ENCODE measurements at places on chromosomes 16 and 17.
A peak's percentile ranks its signal among the peaks of the same experiment; 100 is the strongest.

GRCh38 chr17:27563532-27563931 lies 67.5 kb upstream of the LGALS9 start:
- DNase-seq: no peak

GRCh38 chr17:51221322-51221721 lies 38.5 kb downstream of the MBTD1 start:
- no peak for DNase-seq

GRCh38 chr17:82076785-82077591 lies 11.4 kb upstream of the DUS1L start:
- no peak for DNase-seq

GRCh38 chr16:15843635-15844279 lies 13.1 kb downstream of the MYH11 start:
- no peak for DNase-seq

GRCh38 chr16:48492133-48492532 lies 106.9 kb upstream of the SIAH1 start:
- no peak for DNase-seq

DNA sequence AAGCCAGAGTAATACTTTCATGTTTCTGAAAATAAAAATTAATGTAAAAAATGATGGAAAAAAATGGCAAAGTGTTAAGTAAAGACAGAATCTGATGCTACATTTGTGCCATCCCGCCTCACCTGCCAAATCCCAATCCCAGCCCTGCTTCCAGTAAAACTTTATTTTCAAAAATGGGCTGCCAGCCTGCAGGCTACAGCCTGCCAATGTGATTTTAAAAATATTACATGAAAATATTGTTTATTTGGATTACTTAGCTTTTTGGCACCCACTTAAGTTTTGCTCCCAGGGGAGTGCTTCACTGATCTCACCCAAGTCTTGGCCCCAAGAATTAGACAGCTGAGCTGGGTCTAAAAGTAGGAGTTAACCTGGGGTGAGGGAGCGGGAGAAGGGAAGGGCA lies 112.8 kb downstream of the C16orf78 start:
- no peak for DNase-seq

GRCh38 chr17:41966463-41967140 lies at the start of gene CNP:
TSS of gene CNP (plus strand) at chr17:41966795. CDS start at chr17:41966885, 90 bp downstream.
- DNase-seq: peak; percentile 94

DNA sequence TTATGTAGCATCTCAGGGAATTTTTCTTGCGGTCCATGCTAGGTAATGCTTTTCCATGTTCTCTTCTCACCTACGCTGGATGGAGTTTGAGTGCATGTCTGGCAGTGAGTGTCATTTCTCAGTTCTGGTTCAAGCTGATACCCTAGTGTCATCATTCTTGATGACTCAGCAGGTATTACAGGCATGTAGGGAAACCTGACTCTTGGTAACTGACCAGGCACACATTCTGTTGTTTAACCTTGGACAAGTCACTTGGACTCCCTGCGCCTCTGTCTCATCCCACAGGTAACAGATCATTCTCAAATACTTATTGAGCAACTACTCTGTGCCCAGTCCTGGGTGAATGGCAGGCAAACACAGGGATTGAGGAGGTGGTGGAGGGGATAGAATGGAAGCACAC lies 6.8 kb upstream of the RBFOX1 start:
- no peak for DNase-seq

DNA sequence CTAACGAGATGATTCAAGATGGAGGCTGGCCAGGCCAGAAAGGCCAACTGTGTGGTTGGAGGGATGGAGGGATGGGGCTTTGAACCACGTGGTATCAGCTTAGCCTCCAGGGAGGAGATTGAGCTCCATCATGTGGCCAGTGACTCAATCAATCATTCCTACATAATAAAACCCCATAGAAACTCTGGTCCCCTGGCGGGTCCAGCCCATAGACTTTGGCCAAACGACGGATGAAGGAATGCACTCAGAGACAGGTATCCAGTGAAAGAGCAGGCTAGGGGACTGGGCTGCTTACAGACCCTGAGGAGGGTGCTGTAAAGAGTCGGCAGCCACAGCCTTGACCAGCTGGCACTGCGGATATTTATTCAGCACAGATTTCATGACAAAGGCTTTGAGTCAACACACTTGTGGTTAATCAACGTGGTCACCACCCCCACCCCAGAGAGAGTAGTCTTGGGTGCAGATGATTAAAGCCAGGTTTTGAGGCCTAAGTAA lies 308.7 kb upstream of the TNRC6C start:
- DNase-seq: no peak

DNA sequence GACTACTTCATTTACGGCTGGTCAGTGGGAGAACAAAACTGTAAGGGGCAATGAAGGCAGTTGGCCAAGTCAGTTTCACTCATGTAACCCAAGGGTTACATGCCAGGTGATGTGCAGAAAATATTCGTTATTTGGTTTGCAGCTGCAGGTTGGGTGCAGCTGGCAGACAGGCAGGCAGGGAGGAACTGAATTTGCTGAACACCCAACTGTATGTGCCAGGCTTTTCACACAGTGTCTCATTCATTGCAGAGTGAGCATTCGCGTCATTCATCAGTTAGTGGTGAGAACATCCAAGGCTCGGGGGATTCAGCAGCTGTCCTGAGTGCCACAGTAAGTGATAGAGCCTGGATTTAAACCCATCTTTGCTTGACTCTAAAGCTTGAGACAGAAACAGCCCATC lies 59.7 kb downstream of the ABCC6 start:
- DNase-seq: no peak

GRCh38 chr17:57243171-57243622 lies 13.1 kb upstream of the MSI2 start:
- DNase-seq: peak; percentile 84

- DNase-seq: no peak
These were observed 5.7 kb downstream of the FOXF1 start for GRCh38 chr16:86515777-86516622.

GRCh38 chr16:54270711-54271110 lies 15.9 kb downstream of the IRX3 start:
- DNase-seq: no peak

GRCh38 chr16:29891525-29892457 lies 7.6 kb downstream of the SEZ6L2 start:
- DNase-seq: no peak

GRCh38 chr16:74501484-74502478 lies 80.5 kb upstream of the CLEC18B start:
- DNase-seq: no peak

DNA sequence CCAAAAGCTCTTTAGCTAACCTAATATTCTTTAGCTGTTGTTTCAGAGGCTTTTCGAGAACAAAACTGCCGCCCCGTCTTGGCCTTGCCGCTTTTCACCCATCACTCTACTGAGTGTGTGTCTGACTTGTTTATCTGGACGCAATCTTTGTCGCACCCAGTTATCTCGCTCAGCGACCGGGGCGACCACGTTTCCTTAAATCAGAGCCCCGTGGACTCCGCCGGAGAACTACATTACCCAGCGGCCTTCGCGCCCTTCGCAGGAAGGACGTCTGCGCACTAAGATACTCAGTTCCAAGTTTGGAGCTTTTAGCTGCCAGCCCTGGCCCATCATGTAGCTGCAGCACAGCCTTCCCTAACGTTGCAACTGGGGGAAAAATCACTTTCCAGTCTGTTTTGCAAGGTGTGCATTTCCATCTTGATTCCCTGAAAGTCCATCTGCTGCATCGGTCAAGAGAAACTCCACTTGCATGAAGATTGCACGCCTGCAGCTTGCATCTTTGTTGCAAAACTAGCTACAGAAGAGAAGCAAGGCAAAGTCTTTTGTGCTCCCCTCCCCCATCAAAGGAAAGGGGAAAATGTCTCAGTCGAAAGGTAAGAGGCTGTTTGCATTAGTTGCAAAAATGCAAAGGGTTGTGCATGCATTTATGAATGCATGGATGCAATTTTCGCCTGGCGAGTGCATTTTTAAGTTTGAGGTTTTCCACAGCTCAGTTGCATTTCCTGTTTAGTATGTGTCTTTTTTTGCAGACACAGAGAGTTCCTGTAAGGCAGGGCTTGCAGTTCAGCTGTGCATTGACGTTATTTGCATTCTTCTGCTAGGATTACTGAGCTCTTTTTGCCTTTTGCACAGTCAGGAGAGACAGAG lies at the start of gene MAP2K6:
Gene MAP2K6, plus strand, starts transcription at position 290 of the 867 bp plus-strand sequence. Its CDS starts 288 bp downstream, at position 578.
- peak; percentile 86 for DNase-seq

DNA sequence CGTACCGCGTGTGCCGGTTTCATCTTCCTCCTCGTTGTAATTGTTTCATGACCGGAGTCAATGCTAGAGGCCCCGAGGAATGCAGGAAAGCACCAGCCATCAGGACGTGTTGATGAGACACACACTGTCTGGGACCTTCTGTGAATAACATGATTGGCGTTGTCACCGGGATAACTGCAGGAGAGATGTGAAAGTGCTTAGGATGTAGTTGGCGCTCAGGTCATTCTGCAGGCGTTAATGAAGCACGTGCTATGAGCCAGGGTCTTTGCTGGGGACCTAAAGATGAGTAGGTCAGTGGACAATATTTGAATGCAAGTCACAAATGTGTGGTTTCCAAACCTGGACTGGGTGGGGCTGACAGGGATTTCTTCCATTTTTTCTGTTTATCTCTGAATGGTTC lies 181.6 kb upstream of the HSBP1 start:
- no peak for DNase-seq

- peak; percentile 93 for DNase-seq
These were observed 11.4 kb upstream of the AURKB start for GRCh38 chr17:8221663-8222379.

DNA sequence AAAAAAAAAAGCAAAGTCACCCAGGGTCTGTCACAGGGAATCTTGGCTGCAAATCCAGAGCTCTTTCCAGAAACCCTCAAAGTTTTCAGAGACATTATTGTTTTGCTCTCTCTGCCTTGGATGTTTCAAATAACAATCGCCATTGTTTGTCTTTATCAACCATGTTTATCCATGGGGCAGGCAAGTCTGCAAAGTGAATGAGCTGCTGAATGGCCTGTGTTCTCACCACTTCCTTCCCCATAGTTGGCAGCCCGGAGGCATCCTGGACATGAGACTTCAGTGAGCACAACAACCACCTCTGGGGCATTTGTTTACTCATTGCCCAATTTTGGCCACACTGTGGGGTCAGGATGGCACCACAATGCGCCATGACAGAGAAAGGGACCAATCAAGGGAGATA lies 53.1 kb upstream of the USP7 start:
- no peak for DNase-seq

DNA sequence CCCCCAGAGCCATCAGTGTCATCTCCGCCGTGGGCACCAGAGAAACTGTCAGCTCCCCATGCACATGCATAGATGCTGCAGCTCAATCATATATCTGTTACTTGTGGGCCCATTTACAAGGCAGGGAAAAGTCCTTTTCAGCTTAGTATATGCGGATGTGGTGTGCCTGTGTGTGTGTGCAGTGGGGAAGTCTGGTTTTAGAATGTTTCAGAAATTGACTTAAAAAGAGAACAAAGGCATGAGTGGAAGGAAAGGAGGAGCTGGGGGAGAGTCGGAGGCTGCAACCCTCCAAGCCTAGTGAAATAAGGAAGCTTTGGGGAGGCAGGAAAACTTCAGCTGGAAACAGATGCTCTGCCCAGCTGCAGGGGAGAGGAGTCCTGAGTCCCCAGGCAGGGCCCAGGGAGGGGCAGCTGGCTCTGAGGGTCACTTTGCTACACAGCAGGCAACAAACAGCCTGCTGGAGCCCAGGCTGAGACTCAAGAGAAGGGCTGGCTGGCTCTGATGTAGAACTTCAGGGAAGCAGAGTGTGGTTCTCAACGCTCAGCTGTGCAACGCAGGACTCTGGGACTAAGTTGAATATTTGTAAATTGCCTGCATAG lies 11.1 kb upstream of the CD300LD start:
- DNase-seq: no peak

DNA sequence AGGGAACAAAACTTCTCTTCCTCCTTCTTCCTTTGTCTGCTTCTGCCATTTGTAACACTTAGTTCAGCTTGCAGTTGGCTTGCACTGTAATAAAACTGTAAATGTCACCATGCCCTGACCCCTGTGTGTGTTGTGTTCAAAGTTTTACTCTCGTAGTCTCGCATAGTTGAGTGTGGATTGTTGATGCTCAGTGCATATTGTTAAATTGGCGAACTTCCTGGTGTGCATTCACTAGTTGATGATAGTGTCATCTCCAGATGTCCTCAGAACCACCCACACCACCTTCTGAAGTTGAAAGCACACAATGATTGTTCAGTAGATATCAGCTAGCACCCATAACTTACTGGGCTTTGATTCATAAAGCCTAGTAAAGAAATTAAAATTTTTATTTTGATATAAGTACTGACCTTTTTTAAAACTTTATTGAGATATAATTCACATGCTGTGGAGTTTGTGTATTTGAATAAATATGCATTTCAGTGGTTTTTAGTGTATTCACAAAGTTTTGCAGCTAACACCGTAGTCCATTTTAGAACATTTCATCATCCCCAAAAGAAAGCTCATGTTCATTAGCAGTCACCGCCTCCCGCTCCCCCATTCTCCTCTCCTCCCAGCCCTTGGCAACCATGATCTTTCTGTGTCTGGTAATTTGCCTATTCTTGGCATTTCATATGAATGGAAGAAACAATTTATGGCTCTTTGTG lies 25.0 kb downstream of the USP10 start:
- DNase-seq: no peak

DNA sequence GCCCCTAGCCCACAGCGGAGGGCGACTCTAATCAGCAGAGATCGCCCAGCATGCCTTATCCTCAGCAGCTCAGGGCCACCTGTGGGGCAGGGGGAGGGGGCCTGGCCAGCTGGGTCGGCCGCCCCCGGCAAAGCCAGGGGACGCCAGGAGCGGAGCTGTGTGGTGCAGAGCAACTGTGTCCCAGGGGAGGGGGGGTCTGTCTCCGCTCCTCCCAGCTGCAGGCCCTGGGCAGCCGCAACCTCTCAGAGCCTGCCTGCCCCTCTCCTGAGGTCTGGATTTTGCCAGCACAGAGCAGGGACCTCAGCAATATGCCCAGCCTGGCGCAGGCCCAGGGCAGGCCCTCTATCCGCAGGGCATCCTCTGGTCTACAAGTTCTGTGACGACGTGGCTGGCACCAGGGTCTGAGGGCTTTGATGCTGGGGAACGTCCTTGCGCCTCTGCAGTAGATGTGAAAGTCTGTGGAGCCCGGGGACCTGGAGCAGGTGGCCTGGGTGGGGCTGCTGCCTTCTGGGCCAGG lies 36.5 kb upstream of the SLC38A10 start:
- DNase-seq: no peak

- no peak for DNase-seq
These were observed 10.8 kb downstream of the CSNK2A2 start for GRCh38 chr16:58187092-58187491.

DNA sequence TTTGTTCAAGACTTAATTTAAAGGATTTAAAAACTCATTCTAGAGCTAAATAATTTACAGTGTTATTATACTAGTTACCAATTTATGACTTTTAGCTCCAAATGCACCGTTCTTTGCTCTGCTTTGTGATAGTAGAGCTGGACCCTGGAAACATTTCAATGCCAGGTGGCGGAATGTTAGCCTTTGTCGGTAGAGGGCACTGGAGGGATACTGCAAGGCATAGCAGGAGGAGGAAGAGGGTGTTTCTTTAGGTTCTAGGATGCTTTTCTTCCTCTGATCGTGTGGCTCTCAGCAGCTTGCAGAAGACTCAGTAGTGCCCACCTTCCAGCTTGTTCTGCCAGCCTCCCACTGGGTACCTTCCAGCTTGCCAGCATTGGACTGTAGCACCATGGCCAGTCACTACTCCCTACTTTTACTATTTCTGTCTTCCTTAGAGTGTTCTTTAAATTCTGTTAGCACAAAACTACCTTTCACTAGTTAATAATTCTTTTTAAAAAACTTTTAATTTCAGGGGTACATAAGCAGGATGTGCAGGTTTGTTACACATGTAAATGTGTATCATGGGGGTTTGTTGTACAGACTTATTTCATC lies 325.3 kb downstream of the UTP18 start:
- no peak for DNase-seq

- no peak for DNase-seq
These were observed 280.4 kb downstream of the HS3ST3B1 start for GRCh38 chr17:14581186-14581830.

- no peak for DNase-seq
These were observed 24.0 kb downstream of the GINS2 start for GRCh38 chr16:85664580-85665372.

All from activated T-cell treated with anti-CD3 and anti-CD28 coated beads, Interleukin-2, amount 50 U/mL, for 24 hours (primary cell).